ENCODE measurements at places on chromosomes 7 and 10.

DNA sequence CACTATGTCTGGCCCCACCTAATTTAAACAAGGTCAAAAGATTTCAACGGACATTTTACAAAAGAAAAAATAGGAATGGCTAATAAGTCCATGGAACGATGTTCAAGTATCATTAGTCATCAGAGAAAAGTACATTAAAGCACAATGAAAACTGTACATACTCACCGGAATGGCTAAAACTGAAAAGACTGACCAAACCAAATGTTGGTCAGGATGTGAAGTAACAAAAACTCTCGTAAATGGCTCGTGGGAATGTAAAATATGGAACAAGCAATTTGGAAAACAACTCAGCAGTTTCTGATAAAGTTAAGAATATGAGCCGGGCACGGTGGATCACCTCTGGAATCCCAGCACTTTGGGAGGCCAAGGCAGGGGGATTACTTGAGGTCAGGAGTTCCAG is 65.7 kb upstream of the PARD3 start:
- no peak for DNase-seq

DNA sequence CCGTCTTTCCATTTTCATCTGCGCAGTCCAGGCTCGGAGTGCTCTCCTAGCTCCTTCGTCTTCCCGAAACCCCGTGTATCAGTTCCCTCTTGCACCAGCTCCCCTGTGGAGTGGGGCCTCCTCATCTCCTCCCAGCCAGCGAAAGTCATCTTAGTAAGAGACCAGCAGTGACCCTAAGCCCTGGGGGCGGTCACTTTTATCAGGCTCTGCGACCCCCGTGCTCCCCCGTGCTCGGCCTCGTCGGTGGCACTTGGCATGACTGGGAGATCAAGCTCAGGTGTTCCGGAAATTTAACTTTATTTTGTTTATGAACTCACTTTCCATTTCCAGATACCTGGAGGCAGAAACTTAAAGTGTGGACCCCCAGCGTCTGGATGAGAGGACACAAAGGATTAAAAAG is 574 bp upstream of the ECHDC3 start:
- no peak for DNase-seq

DNA sequence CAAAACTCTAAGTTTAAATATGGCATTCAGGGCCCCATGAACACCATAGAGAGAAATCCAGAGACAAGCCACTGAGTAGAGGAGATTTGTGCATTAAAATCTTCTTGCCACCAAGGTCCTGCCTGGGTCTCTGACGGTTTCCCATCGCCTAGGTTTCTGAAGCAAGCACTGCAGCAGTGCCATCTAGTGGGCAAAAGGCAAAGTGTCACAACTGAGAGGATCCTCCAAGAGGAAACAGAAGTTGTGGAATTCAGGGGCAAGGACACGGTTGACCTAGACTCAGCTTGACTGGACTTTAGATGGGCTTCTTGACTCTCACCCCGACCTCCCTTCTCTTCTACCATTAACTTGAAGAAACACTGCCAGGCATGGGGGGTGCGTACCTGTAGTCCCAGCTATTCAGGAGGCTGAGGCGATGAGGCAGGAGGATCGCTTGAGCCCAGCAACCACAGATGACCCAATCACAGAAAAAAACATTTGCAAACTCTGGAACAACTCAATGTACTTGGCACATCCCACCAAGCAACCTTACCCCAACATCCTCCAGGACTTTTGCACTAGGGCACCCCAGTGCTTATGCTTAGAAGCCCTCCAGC is 604.1 kb downstream of the GALNT17 start:
- peak; percentile 21 for DNase-seq

DNA sequence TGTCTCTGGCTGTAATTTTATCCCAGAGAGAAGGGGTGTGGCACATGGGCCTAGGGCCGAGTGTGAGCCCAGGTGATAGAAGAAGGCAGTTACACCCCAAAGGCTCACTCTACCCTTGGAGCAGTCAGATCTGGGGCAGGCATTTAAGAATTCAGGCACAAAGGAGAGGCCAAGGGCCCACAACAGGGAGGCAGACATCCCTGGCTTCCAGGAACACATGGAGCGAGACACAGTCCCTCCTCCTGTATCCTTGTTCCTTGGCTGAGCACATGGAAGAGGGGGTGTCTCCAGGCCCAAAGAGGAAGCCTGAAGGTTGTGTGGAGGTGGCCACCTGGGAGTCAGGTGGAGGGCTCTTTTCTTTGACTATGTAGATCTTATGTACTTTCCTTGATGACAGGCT is 286.2 kb downstream of the RPS24 start:
- no peak for DNase-seq

- DNase-seq = no peak
Measured at GRCh38 chr7:8455426-8455825, 22.0 kb downstream of the NXPH1 start.

GRCh38 chr10:32059472-32059871 is 3.2 kb upstream of the KIF5B start:
- no peak for DNase-seq

- DNase-seq = no peak
Measured at GRCh38 chr7:140025814-140026433, 36.8 kb downstream of the PARP12 start.

Data from renal cortical epithelial cell (primary cell).